ENCODE measurements at places on chromosomes 2 and 18.
A peak's percentile ranks its signal among the peaks of the same experiment; 100 is the strongest.

- DNase-seq, result no peak
These were observed 41.5 kb downstream of the ARHGAP25 start for GRCh38 chr2:68776124-68776523.

DNA sequence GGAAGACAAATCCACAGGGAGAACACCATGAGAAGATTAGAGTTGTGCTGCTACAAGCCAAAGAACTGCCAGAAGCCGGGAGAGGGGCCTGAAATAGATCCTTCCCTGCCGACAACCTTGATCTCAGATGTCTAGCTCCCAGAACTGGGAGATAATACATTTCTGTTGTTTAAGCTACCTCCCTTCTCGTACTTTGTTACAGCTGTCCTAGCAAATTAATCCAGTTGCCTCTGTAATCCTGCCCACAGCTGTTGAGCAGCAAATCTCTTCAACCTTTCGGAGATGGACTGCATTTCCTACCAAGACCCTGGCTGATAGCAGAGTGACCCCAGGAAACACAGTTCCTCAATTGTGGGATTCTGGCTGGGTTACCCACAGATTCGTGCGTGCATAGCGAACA, 2.6 kb upstream of the TBC1D8 start:
- no peak for DNase-seq

DNA sequence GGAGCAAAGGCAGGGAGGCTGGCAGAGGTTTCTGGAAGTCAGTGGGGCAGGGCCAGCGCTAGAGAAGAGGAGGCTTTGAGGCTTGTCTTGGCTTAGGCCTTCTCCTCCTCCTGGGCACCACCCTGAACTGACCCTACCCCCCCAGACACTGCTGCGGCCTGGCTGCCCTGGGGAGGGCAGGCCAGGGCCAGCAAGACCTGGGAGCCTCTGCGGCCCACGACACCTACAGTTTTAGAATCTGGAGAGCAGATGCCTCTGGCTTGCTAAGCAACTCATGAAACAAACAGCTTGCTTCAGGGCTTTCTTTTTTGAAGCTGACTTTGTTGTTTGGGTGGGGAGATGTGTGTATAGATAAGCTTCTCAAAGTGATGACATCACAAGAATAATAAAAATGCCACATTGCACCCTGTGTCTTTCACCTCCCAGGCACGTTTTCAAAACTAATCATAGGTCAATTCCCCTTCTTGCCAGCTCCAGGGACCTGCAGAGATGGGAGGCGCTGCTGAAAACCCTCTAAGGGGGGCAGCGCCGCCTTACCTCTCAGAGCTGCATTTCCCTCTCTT, 46.2 kb upstream of the SMAD7 start:
- peak; percentile 75 for DNase-seq

DNA sequence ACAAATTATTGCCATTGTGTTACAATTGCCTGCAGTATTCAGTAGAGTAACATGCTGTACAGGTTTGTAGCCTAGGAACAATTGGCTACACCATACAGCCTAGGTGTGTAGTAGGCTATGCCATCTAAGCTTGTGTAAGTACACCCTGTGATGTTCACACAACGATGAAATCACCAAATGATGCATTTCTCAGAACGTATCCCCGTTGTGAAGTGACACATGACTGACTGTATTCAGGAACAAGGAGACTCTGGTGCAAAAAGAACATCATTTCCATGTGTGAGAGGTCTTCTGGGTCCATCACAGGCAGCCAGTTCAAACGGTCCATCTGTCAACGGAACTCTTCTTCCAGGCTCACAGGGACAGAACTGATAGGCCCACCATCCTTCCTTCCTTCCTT, 263.7 kb downstream of the ANAPC1 start:
- no peak for DNase-seq
